CD4-positive, alpha-beta T cell treated with Interferon alpha-2 for 1 hour (primary cell): ENCODE measurements at places on chromosomes 7 and 10.
A peak's percentile ranks its signal among the peaks of the same experiment; 100 is the strongest.

DNA sequence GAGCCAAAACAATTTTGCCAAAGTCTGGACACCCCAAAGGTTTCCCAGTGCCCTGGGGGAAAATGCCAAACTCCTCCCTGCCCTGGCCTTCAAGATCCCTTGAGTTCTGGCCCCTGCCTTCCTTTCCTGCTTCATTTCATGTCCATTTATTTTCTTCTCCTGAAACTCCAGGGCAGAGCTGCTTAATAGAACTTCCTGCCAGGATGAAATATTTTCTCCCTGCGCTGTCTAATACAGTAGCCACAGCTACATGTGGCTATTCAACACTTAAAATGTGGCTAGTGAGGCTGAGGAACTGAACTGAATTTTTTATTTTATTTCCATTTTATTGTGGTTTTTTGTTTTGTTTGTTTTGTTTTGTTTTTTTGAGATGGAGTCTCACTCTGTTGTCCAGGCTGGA lies 49.6 kb downstream of the COL13A1 start:
- DNase-seq = no peak

GRCh38 chr10:21272643-21273399 lies 252.7 kb downstream of the SKIDA1 start:
- DNase-seq = no peak

DNA sequence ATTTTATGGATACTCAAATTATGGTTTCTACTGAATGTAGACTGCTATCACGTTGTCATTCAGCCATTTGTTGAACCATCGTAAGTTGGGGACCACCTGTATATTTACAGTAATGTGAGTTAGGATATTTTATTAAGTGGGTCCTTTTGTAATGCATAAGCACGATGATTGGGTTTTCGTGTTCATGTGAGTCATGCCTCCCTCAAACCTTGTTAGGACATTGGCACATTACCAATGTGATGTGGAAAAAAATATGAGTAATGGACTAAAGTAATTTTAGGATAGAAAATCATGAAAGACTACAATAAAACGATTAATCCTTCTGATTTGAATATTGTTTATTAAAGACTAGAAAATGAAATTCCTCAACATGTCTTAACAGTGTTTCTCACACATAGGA lies 8.7 kb downstream of the SMC3 start:
- DNase-seq = no peak

GRCh38 chr7:67344481-67345193 lies 348.0 kb downstream of the TYW1 start:
- DNase-seq = no peak

GRCh38 chr10:48607356-48608278 lies 2.7 kb upstream of the ARHGAP22 start:
- DNase-seq = no peak

GRCh38 chr10:43076876-43077420 lies at the start of gene RET:
Gene RET, plus strand, starts transcription at chr10:43077069. Its CDS starts 190 bp downstream, at chr10:43077259.
- DNase-seq = peak; percentile 9

DNA sequence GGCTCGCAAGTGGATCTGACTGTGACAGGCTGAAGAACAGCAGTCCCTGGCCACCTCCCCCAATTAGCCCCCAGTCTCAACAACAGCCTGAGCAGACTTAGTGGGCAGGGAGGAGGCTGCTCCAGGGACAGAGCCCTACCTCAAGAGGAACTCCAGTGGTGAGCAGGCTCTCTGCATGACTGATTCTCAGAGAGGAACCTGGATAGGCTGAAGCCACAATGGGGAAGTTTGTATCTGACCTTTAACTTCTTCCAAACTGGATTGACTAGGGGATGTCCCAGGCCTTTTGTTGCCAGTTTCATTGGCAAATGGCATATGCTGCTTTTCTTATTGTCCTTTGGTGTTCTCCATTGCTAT lies 93.0 kb downstream of the ARHGAP22 start:
- peak; percentile 40 for DNase-seq

- DNase-seq = no peak
Observed at GRCh38 chr10:49037187-49037586, 78.1 kb downstream of the VSTM4 start.

DNA sequence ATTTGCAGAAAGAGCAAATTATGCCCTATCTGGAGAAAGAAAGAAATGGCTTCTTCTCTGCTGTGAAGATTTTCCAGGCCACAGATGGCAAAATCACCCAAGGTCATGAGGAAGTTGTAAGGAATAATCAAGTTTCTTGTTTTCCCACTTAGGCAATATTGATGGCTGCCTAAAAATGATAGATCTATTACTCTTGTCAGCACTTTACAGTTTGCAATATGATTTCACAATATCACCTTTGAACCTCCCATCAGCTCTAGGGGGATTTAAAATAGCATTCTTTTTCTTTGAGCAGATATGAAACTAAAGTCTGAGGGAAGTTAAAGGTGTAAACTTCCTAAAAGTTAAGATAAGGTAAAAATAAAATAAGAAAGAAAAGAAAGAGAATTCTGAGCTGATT lies 6.7 kb downstream of the NPSR1 start:
- DNase-seq = no peak

DNA sequence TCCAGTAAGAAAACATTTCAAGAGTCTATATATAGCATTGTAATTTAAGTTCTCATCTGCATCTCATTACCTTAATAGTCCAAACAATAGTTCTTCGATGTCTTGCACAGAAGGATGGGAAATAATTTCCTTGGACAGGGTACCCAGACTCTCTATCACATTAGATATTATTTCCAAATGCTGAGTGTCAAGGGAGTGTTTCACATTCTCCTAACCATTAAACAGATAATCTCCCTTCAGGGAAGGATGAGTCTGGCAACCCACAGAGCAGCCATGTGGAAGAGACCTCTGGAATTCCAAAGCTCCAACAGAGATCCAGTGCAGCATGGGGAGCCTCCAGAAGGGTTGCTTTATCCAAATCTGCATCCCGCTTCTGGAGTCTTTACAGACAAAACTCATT lies 89.6 kb downstream of the FZD1 start:
- no peak for DNase-seq

DNA sequence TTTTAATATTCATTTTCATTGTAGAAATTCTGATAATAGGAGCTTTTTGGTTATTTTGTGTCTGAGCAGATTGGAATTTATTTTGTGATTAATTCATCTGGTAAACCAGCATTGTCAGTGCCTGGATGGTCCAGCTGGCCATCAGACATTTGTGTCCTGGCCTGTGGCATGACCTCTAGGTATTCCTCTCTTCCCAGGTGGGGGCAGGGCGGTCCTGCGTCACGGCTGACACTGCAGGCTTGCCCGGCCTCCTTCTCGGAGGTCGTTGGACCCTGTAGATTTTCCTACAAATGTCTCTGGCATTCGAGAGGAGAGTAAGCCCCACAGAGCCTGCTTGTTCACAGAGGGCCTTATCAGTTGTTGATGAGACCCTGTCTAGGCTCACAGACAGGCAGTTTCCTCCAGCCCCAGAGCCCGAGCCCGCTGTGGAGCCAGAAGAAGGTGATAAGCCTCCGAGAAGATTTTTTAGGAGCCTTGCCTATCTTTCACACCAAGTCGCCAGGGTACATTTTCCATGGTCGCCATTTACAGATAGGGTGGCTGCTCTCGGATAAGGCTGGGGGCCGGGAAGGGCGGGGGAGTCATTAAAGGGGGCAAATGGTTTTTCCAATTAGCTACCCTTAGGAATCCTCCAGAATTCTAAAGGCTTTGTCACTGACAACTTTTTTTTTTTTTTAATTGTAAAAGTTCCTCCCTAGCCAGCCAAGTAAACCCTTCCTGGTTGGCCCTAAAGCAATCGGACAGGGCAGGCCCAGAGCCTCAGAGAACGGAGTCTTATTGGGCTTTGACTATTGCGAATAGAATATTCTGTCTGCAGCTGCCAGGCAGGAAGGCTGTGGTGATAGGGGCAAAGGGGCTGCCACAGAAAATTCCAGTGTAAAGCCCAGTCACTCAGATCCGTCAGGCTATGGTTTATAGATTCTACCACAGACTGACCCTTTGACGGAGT lies 78.1 kb upstream of the TBX20 start:
- no peak for DNase-seq

DNA sequence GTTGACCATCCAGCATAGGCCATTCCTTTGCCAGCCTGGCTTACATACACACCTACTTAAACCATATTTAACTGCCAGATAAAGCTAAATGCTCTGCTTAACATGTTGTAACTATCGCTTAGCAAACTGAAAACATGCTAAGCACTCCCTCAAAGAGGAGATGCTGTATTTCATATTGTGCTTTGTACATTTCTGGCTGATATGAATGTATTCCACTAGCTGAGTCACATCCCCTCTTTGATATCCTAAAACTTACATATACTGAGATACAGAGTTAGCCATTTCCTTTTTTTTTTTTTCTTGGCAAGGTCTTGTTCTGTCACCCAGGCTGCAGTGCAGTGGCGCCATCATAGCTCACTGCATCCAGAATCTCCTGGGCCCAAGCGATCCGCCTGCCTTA lies 99.4 kb downstream of the TPST1 start:
- DNase-seq = no peak

DNA sequence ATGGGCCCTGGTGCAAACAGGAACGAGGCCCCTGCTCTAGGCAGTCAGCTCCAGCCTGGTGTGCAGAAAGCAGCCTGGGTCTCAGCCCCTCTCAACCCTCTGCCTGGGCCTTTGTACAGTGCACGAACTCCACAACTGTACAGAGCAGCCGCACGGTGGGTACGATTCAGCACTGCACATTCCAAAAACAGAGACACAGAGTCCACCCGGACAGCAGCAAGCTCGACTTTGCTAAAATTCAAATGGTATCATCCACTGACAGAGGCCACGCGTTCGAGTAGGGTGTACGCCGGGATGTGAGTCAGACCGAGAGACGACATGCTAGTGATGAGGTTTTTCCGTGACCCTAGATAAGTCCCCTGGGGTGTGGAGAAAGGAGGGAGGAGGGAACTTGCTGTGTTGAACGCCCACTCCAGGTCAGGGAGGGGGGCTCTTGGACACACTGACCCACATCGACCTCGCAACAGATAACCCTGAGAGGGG lies 65.6 kb upstream of the PDGFA start:
- no peak for DNase-seq

- DNase-seq = no peak
Observed at GRCh38 chr10:95253007-95253406, 37.8 kb downstream of the PDLIM1 start.

- no peak for DNase-seq
Observed at GRCh38 chr7:40374575-40374974, 239.8 kb downstream of the SUGCT start.

- no peak for DNase-seq
Observed at GRCh38 chr10:115093286-115093775, at the start of gene ATRNL1. Gene ATRNL1, plus strand, starts transcription at chr10:115093365. Its CDS starts 386 bp downstream, at chr10:115093751.

GRCh38 chr10:31063841-31064240 lies 32.2 kb upstream of the ZNF438 start:
- no peak for DNase-seq
